ENCODE measurements at places on chromosomes 13 and 19. TPM values are rescaled to one million over a fixed set of nuclear protein-coding genes. Genes with fewer than 3 reads are reported as not detected.

Gene LGALS16
- not detected for total RNA-seq

DNA sequence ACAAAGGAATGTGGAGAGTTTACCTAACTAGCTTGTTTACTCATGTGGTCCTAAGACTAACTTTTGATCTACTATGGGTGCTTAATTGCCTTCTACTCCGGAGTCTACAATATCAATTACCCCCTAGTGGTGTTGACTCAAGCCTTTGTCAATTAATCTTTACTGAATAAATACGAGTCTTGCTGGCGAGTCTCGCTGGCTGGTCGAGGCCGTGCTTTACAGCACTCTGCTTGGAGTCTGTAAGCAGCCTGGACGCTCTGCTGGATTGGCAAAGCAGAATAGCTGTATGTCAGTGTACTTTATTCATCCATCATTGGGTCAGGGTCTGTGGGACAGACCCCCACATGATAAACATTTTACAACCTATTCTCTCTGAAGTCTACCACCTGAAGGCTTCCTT, 9.9 kb upstream of the SPART start:
- no peaks in the 10 kb centered on the region for H3K27me3 ChIP-seq
- no peak overlapping the region for H3K27ac ChIP-seq
- H3K36me3 ChIP-seq: no peaks in the 10 kb centered on the region

GRCh38 chr19:38183251-38183897, 40.6 kb downstream of the DPF1 start:
- peak overlapping the region; percentile 28 for H3K4me3 ChIP-seq
- H3K4me1 ChIP-seq: peaks cover 10% of the 10 kb centered on the region
- no peaks in the 10 kb centered on the region for H3K36me3 ChIP-seq
- H3K27ac ChIP-seq: no peak overlapping the region
- DNase-seq: peak; percentile 36

DNA sequence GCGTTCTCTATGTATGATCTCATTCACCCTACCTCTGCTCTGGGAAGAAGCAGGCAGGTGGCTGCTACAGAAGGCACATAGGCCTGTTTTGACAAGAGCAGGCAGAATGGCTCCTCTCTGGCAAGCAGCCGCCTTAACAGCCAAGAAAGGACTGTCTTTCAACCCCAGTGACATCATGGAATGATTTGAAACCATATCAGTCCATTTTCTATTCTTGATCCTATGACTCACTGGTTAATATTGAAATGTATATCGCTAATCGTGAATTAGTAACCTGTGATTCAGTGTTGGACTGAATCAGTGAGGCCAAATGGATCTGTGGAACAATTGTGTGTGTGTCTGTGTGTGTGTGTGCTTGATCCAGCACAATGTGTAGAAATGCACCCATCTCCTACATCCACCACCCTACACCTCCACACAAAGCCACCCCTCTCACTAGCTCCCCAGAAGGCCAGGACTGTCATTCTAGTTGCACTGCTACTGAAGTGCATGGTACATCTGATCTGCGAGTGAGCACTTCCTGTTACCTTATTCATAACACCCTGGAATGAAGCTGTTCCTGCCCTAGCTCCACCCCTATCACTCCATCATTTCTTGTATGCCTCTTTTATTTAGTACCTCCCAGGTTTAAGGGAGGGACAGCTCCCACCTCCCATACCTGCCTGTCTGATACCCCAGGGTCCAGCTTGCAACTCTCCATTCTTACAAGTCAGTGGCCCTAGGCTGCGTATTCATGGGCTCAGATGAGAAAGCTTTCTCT, 460.0 kb downstream of the FOXO1 start:
- no peaks in the 10 kb centered on the region for H3K27me3 ChIP-seq
- H3K27ac ChIP-seq: no peak overlapping the region
- H3K4me1 ChIP-seq: no peaks in the 10 kb centered on the region
- H3K4me3 ChIP-seq: no peak overlapping the region
- no peak for DNase-seq

All from A673 (cell line).